ENCODE measurements at places on chromosomes 6 and 20.

GRCh38 chr20:49478266-49478665 is 4.2 kb downstream of the KCNB1 start:
- no peak for DNase-seq

- peak; percentile 31 for DNase-seq
Observed at GRCh38 chr20:48904566-48905296, 16.8 kb upstream of the ARFGEF2 start.

DNA sequence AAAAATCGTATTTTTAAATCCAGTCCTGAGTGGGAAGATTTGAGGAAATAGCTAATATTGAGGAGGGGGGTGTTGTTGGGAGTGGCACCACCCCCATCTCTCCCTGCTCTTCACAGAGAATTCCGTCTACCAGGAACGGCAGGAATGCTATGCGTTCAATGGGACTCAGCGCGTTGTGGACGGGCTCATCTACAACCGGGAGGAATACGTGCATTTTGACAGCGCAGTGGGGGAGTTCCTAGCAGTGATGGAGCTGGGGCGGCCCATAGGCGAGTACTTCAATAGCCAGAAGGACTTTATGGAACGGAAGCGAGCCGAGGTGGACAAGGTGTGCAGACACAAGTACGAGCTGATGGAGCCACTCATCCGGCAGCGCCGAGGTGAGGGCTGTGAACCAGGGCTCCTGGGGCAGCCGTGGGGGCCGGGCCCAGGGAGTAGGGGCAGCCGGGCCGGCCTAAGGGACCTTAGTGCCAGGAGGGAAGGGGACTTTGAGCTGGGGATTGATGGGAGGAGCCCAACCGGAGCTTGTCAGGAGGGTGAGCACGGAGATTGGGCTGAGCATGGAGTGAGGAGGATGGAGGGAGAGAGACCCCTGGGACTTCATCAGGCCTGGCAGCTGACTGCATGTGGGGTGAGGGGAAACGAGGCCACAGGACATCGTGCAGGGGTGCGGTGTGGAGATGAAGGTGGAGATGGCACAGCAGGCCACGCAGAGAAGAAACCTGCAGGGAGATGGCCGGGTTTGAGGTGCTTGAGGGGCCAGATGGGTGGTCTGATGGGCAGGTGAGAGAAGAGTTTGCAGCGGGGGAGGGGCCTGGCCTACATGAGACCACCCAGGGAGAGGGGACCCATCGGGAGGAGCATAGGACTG is 41.3 kb downstream of the HLA-DPB1 start:
- no peak for DNase-seq

DNA sequence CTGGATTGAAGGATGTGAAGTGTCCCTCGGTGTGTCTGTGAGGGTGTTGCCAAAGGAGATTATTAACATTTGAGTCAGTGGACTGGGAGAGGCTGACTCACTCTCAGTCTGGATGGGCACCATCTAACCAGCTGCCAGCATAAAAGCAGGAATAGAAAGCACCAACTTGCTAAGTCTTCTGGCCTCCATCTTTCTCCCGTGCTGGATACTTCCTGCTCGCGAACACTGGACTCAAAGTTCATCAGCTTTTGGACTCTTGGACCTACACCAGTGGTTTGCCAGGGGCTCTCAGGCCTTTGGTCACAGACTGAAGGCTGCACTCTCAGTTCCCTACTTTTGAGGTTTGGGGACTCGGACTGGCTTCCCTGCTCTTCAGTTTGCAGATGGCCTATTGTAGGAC is 220.3 kb upstream of the LRFN2 start:
- no peak for DNase-seq

DNA sequence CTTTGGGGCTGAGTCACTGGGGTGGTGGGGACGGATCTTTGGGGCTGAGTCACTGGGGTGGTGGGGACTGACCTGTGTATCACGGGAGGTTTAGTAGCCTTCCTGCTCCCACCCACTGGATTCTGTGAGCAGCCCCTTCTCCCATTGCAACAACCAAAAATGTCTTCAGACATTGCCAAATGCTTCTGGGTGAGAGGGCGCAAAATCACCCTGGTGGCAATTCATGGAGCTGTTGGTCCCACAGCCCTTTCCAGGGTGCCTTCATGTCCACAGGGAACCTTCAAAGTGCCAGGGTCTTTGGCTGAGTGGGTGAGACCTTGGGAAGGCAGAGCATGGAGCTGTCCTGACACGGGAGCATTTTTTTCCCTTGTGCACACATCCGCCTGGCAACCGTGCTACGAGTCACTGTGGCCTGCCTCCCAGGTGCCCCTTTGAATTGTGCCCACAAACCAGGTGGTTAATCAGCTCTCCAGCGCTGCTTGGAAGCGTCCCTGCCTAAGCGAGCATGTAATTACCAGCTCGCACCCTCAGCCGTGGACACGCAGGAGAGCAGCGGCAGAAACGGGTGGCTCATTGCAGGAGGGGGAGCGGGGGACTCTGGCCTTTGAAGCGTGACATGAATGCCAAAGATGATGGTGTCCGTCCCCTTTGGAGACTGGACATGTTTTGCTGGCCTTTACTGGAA is 27.4 kb upstream of the APCDD1L start:
- DNase-seq: no peak

GRCh38 chr6:4008324-4009047 is 70.5 kb downstream of the FAM217A start:
- peak; percentile 63 for DNase-seq

DNA sequence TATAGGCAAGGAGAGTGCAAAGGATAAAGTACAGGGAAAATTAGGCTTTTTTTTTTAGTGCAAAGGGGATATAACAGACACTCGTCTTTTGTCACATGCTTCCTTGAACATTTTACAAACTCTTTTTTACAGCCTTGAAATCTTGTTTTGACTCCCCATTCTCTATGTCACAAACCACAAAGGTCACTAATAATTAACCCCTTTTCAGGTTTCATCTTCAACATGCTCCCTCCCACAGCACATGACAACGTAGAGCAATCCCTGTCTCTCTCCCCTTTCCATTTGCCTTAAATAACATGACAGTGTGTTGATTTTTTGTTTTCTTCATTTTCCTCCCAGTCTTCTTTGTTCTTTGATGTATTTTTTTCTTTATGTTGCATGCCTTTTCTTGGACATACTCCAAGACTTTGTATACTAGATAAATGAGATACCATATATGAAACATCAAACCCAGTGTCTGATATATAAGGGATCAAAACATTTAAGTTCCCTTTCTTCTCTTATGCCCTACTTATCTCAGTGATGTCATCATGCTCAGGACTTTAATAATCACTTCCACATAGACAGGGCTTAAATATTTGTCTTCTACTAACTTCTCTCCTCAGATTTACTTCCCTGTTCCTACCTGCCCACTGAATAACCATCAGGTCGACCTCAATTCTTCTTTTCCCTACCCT is 378.7 kb upstream of the HSF2 start:
- DNase-seq: no peak

DNA sequence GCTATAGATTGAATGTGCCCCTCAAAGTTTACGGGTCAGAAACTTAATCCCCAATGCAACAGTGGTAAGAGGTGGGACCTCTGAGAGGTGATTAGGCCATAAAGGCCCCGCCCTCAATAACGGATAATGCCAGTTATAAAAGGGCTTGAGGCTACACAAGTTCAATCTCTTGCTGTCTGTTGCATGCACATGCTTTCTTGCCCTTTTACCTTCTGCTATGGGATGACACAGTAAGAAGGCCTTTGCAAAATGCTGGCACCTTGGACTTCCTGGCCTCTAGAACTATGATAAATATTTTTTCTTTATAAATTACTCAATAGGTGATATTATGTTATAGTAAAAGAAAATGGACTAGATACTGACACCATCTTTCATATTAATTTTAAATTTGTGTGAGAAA is 806.1 kb downstream of the TENT5A start:
- no peak for DNase-seq

- no peak for DNase-seq
Observed at GRCh38 chr20:8057871-8058270, 38.3 kb upstream of the TMX4 start.

GRCh38 chr6:155327326-155328073 is 13.2 kb upstream of the TFB1M start:
- DNase-seq: peak; percentile 51

DNA sequence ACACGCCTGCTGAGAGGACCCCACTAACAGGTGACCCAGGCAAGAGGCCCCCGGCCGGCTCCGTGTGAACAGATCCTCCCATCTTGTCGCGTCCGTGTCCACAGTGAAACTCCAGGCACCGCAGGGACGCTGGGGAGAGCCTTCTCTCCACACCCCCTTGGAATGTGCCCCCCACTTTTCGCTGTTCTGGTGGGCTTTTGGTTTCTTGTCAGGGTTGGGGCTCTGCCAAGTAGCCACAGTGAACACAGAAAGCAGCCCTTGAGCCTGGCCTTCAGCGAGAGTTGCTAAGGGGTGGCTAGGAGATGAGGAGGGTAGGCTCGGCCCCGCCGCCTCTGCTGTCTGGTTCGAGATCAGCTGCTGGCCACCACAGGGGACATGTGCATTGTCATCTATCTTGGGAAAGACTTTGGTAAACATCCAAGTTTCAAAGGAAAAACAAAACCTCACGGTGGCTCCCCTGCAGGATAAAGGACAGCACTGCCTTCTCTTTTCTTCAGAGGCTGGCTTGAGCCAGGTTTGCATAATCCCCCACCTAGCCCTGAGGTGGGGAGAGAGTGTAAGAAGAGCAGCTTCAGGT is 22.7 kb downstream of the SYNDIG1 start:
- DNase-seq: no peak

DNA sequence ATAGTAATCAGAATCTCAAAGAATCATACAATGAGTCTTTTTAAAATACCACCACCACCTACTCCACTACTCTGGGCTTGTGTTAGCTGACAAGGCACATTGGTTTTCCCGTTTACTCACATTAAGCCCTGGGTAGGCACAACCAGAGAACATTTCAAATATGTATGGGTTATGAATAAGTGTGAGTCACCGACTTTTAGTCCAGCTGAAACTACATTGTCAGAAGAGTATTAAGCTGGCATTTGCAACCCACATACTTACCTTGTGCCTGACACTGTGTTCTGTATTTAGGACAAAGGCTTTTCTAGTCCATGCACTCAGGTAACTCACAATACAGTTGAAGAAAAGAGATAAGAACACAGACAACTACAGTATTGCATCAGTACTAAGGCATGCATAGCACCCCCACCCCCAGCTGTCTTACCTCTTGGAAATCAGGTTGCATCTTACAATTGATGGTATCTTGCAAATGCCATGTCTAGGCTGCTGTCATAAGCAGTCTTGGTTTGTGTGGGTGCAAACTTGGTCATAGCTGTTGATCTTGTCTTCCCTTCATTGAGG is 40.3 kb upstream of the AHI1 start:
- peak; percentile 83 for DNase-seq

- no peak for DNase-seq
Observed at GRCh38 chr20:22455259-22455658, 129.1 kb downstream of the FOXA2 start.

DNA sequence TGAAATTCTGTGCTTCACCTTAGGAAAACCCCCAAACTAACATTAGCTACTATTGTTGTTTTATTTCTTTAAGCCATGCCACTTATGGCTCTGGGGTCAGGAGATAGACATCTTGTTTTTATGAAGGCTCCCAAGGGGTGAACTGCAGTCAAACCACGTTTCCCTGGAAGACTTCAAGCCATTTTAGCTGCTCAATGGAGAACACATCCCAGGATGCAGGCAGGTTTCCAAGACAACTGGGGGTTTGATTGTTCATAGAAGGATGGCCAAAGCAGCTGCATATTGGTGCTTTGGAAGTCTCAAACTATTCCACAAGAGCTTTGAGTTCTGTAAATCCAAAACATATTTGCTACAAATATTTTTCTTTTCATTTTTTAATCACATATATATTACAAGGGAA is 818.0 kb downstream of the MAFB start:
- no peak for DNase-seq

DNA sequence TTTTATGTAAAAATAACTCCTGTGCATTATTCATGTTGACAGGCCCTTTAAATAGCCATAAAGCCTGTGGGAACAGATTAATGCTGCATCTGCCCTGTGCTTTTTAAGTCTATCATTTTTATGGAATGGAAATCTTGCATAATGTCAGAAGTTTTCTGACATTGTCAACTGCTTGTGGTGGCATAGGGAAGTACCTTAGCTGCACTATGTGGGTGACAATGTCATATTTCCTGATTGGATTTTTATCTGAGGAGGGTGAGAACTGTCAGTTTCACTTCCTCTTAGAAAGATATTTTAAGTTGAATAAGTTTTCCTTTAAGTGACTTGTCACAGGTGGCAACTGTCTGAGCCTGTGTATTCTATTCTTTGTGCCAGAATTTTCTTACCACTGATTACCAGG is 267.9 kb downstream of the PLCB1 start:
- DNase-seq: no peak

GRCh38 chr6:162951164-162951743 is 223.5 kb downstream of the PACRG start:
- DNase-seq: no peak

- no peak for DNase-seq
Observed at GRCh38 chr20:33840759-33841435, 29.7 kb downstream of the CHMP4B start.

DNA sequence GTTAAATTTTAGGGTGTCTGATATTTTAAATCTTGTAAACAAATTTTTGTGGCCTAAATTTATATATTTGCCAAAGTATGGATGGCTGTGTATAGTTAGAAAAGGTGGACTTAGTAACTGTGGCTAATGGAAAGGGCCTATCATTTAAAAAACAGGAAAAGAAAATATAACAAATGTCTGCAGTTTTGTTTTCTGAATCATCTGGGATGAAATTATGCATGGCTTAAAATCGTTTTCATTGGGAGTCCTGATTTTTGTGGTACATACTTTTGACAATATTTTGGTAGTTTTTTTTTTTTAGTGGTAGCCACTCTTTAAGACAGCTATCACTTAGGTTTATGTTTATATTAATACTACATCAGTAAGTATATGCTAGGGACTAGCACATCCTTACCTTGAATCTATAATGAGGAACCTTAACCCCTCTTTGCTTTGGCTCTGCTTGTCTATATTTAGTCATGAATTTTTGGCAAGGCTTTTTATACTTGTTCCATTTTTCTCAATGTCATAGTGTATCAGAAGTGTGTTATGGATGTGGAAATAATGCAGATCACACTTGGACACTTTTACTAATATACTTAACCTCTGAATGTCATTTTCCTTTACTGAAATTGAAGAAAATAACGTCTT is 5.6 kb downstream of the ARID1B start:
- DNase-seq: no peak

- no peak for DNase-seq
Observed at GRCh38 chr20:17848249-17849048, 120.1 kb downstream of the SNX5 start.
